ENCODE measurements at places on chromosomes 11 and 22.

DNA sequence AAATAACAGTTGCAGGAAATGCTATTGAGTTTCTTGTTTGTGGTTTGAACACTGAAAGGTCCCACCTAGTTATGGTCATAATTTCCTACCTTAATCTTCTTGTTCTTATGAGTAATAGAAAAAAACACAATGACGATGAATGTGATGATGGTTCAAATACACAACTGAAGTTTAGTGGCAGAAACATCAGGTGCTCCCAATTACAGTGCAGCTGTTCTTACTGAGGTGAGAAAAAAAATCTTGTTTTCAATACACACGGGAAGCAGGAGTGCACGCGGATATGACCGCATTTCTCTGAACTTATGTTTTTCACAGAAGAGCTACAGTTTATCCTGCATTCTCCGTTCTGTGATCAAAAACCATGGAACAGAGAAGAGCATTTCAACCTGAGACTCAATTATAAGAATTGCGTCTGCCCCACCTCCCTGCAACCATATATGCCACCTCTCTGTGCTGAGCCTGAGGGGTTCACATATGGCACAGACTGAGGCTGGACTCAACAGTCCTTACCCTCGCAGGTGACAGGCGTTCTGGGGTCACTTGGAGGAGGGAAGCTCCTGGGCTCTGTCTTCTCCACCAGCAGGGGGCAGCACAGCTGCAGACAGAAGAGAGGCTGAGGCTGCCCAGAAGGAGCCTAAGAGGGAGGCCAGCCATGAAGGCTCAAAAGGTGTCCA lies 99.7 kb upstream of the IGLL5 start:
- peak; percentile 22 for DNase-seq

- no peak for DNase-seq
Measured at GRCh38 chr11:30045921-30046577, 29.2 kb upstream of the KCNA4 start.

DNA sequence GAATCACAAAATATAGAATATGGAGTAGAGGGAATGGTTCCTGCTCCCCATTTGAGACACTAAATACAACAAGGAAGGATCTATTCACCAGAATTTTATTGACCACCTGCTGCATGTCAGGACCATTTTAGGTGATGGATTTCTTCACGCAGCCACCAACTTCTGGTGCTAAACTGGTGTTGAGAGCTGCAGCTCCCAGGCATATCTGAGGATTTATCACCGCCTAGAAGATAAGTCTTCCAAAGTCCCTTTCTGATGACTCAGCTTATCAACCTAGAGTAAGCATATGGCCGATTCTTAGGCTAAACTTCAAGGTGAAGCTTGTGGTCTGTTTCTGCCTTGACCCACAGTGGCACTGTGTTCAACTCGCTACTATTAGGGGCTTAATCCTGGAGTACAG lies 6.7 kb downstream of the DDI1 start:
- DNase-seq: no peak

DNA sequence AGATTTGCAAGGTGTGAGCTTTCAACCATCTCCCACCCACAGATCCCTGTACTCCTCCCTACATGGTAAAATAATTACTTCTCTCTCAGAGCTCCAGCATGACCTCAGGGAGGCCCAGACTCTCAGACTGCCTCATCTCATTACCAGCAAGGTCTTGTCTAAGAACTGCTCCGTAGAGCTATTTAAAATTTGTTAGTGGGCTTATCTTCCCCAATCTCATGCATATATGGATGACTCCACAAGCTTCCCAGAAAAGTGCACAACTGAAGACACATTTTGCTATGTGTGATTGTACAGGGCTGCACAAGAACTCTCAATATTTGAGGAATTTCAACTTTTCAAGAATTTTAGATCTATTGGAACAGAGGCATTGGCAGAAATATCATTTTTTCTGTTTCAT lies 230.3 kb downstream of the CSNK2A3 start:
- no peak for DNase-seq

- no peak for DNase-seq
Measured at GRCh38 chr22:35250156-35250555, 7.1 kb upstream of the HMGXB4 start.

GRCh38 chr11:60378354-60378753 lies at the start of gene MS4A7:
Gene MS4A7 (plus strand): TSS chr11:60378532. CDS start chr11:60383142, 4,610 bp downstream.
- DNase-seq: no peak

GRCh38 chr11:23865341-23865975 lies 631.4 kb upstream of the LUZP2 start:
- DNase-seq: no peak

DNA sequence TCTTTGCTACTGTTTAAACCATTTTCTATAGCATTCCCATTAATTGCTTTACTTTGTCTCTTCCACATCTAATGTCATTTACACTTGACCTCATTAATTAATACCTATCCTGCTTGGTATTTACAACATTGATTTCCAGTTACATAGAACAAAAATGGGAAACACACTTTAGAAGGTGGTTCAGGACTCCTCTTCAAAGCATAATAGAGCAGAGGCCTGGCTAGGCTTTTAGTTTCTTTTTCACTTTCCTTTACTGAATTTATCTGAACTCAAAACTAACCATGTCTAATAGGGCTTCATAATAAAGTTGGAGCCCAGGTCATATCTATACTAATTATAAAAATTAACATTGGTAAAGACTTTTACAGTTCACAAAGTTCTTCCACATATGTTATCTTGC lies 648.0 kb upstream of the KIRREL3 start:
- no peak for DNase-seq

DNA sequence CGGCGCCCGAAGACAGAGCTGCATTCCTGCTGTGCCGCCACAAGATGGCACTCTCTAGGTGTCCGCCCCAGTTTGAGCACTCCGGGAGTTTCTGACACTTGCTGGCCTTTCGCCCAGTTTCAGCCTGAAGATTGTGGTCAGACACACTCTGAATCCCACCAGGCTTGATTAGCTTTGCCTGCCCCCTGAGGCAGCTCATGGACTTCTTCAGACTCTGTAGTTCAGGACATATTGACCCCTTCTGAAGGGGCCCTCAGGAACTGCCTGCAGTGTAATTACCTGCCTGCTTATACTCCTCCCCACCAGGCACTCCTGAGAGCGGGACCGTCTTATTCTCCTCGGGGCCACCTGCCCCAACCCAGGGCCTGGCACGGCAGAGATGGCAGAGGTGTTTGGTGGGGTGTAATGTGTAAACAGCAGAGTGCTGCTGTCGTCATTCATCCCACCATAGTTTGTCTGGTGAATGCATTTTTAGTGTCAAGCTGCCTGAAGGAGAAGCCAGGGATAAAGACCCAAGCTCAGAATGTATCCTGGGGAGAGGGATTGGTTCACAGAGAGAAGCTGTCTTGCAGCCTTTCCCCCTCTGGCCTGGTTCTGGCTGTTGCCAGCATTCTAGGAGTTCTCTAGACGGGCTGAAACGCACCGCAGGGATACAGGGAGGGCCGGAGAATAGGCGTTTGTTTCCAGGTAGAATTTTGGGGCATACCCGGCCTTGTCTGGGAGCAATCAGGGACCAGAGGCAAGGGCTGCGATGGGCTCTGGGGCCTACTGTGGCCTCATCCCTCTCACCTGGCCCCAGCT lies 46.4 kb downstream of the EIF3F start:
- peak; percentile 36 for DNase-seq

DNA sequence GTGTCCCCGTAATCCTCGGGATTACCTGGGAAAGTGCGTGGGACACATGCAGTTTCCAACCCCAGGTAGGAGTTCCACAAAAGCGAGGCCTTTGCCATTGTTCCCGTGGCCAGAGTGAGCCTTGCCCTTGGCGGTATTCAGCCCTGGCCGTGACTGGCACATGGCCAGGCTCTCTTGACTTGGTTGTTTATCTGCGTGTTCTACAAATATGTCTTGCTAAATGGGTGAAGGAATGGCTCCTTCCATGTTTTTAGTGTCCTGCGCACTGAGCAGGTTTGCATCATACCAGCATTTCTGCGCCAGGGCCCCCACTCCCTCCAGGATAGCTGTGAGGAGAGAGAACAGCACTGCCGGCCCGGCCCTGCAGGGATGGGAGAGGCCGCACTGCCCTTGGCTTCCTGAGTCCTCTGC lies 20.0 kb downstream of the POLR3H start:
- no peak for DNase-seq

DNA sequence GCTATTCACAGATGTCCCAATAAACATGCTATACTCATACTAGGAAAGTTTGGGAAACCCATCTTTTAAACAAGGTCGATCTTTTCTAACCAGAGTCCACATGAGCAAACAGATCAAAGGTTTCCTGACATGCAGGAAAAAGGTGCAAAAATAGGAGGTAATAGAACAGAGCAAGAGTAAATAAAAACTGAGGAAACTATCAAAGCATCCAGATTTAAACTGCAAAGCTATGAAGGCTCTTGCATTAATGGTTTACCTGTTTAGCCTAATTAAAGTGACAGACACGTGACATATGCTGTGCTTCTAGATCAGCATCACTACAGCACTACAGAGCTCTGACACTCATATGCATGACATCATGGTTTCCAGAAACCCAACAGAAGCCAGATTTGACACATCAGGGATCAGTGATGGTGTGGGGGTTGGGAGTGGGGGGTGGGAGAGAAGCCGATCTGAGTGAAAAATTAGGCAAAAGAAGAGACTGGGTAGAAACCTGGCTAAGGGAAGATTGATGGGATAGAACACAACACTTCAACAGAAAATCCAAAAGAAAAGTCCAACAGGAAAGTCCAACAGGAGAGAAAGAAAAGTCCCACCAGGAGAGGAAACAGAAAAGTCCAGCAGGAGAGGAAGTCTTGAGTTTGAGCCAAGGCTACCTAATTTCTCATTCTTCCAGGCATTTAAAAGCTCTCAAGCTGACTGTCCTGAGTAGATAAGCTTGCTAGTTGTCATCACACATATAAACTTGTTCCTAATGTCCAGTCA lies 262.3 kb downstream of the SOX6 start:
- no peak for DNase-seq

GRCh38 chr22:31206896-31207687 lies 5.0 kb upstream of the LIMK2 start:
- DNase-seq: no peak

GRCh38 chr11:68806931-68807844 lies 34.5 kb downstream of the CPT1A start:
- DNase-seq: no peak

DNA sequence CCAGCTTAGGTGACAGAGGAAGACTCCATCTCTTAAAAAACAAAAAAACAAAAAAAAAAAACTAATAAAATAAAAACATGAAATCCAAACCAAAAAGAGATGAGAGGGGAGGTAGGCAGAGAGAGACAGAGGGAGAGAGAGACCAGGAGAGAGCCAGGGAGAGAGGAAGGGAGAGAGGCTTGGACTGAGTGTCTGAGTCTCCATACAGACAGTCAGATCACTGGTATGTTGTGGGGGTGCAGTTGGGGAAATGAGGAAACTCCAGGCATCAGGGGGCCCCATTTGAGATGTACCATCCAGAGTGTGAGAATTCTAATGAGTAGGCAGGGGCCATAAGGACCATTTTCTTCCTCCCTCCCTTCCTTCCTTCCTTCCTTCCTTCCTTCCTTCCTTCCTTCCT lies 53.1 kb upstream of the SEPTIN5 start:
- DNase-seq: no peak

DNA sequence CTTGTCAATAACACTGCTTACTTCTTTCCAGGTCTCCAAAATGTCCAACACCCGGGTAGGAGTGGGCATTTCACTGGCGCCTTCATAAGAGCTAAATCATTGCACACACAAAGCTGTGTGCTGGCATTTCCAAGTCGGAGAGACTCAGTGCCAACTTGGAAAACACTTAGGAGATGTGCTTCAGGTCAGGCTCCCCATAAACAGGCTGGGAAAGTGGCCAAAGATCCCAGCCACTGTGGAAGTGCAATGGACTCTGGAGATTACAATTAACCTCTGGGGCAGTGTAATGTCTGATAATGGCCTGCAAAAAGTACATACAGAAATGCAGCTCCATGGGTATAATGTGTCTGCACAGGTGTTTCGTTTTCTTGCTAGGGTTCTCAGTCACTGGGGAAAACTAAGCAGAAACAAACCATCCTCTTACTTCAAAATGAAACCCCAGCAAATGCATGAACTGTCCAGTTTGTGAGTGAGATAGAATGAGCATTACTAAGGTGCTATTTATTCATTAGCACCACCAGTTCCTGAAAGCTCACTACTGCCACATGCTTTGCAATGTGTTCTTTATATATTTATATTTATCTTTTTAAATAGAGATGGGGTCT lies 79.0 kb downstream of the ABTB2 start:
- no peak for DNase-seq

GRCh38 chr11:94661444-94661843 lies 94.3 kb downstream of the PIWIL4 start:
- DNase-seq: no peak

- no peak for DNase-seq
Measured at GRCh38 chr11:76166314-76166713, 40.0 kb downstream of the WNT11 start.

DNA sequence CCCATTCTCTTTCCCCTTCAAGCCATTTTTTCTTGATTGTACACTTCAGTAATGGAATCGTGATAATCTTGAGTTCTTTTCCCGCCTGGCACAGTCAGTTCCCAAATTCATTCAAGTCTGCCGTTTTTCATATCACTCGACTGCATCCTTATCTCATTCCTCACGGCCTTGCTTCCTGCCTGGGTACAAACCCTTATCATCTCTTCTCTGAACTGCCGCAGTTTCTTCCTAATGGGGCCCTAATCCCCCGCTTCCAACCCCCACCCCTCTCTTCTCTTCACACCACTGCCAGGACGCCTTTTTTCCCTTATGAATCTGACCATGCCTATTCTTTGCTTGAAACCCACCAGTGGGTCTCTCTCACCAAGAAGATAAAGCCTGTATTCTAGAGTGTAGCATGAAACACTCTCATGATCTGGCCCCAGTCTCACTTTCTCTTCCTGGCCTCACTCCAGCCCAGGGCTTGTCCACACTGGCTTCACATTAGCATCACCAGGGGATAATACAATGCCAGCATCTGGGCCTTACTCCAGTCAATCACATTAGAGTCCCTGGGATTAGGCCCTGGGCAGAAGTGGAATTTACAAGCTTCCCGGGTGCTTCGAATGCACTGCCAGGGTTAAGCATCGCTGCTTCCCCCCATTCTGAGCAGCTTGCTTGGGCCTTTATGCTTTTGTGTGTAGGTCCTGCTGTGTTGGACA lies 102.1 kb downstream of the FBXO7 start:
- DNase-seq: no peak

DNA sequence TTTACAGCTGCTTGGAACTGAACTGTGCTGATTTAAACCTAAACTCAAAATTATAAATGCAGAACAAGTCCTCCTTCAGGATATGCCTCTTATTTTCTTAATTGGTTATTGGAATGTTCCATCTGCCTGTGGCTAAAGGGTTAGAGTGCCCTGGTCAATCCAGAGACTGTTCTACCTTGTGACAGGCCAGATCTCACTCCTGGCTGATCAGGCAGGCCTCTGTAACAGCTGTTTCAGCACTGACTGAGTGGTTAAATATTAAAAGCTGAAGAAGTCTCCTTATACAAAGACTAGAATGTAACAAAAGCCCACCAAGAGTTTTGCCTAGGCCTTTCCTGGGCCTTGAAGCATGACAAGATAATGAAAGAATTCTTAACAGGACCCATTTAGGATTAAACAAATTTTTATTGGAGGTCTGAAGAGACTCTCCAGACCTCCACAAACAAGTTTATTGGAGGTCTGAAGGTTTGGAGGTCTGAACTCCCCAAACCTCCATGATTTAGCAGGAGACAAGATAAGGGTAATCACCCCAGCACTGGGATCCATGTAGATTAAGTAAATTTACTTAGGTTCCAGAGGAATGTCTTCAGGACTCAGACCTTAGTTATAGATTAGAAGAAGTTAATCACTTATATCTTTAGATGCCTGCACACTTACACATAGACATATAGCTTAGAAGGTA lies 35.8 kb downstream of the TMPRSS5 start:
- no peak for DNase-seq
